ENCODE measurements at places on chromosomes 12 and 14.

- no peak for DNase-seq
Measured at GRCh38 chr14:104323551-104324175, 185.3 kb downstream of the KIF26A start.

DNA sequence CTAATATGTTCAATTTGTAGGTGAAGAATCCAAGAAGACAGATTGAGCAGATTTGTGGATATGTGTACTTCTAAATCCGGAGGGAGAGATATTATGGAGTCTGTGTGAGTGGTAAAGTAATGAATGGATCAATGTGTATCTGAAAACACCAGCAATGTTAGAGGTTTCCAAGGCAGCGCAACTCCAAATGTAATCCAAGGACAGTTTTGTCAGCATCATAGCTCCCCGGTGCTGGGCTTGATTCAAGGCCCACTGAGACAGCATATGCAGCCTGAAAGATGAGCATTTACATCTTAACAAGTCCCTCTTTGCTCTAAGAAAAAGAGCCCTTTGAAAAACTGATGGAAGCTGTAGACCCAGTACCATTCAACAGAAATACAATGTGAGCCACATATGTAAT is 38.3 kb upstream of the FRMD6 start:
- DNase-seq: no peak

DNA sequence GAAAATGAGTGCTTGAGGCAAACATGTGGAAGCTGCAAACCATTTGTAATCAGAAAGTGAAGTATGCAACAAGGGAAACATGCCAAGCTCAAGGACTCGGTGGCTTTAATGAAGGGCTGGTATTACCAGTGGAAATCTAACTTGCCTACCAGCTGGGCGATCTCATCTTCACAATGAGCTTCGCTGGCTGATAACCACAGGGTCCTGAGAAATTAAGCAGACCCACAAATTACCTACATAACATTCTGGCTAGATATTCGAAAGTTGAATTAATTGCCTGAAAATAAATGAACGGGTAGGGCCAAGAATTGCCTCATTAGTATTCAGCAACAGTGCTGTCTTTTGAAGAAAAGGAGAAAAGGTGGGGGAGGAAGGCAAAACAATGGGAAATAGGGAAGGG is 439.4 kb downstream of the PDZRN4 start:
- DNase-seq: no peak

DNA sequence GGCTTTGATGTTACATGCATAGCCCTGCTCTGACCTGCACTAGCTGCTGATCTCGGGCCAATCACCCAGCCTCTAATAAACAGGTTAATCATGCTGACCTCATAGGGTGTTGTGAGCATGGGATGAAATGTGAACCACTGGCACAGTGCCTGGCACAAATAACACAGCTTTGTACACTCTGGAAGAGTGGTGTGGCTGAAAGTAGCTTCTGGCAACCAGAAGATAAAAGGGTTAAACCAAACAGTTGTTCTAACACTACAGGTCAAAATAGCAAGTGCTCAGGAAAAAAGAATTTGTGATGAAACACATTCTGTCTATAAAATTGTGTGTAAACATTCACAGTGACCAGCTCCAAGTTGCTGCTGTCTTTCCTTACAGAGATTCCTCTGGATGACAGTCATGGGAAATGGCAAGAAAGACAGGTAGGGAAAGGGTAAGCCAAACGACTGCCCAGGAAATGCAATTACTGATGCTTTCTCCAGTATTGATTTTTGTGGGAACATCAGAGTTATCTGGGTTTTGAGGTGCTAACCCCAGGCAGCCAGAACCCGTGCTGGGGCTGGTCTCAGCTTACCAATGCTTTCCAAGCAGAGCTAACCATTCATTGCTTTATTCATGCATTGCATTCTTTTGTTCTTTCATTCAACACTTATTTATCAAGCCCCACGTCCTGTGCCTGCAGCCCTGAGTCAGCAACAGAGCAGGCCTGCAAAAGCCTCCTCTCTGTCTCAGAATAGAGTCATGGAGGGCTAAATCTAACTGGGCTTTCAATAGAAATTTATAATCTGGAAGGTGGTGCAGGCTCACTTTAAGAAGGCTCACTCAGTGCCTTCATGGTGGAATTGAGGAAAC is 38.1 kb upstream of the CAPRIN2 start:
- peak; percentile 59 for DNase-seq

DNA sequence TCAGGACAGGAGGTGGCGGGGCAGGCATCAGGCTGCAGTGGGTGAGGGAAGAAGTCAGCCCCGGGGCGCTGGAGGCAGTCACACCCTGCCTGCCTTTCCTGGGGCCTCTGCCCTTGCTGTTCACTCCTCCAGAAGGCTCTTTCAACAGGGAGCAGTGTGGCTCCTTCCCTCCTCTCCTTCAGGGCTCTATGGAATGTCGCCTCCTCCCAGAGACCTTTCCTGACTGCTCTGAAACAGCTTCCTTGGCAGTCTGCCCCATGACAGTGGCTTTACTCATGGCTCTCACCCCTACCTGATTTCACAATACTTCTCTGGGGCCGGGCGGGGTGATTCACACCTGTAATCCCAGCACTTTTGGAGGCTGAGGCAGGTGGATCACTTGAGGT is 7.1 kb downstream of the RHOF start:
- peak; percentile 89 for DNase-seq

GRCh38 chr14:67859169-67859749 is 39.7 kb downstream of the RAD51B start:
- no peak for DNase-seq

- DNase-seq: peak; percentile 46
Measured at GRCh38 chr12:89016970-89017778, 335.1 kb downstream of the DUSP6 start.

DNA sequence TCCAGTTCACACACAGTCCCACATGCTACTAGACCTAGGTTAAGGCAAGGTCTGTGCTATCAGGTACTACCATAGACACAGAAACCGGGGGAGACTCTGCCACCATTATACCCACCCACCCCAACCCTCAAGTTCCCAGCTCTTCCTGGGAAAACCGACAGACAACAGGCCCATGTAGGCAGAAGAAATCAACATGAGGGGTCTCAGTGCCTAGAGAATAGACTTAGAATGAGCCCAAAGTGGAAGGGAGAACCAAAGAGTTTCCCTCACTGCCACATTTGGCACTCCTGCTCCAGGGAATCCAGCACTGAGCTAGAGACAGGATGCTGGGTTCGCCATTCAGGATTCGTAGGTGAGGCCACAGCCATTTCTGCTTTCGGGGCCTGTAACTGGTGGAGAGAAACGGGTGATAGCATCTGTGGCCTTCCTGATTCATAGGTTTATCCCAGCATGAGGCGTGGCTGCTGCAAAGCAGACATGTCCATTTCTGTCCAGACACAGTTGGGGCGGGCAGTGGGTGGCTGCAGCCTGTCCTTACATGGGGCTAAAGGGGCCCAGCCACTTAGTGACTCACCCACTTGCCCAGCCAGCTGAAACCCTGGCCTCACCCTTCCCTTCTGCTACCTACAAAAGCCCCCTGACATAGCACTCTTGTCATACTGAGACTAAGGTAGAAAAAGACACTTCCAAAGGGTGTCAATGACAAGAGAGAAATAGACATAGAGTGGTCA is 69.4 kb downstream of the IRF2BPL start:
- peak; percentile 49 for DNase-seq

DNA sequence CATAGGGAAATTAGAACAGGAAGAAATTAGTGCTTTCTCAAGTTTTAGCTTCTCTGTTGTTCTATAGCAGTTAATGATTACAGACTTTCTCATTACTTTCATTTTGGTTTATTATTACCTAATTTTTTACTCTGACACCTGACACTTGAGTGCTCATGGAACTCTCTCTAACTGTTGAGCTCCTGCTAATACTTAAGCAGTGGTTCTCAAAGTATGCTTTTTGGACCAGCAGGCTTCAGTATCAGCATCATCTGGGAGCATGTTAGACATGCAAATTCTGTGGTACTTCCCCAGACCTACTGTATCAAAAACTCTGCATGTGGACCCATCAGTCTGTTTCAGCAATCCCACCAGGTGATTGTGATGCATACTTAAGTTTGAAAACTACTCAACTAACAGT is 235.3 kb downstream of the CCDC91 start:
- DNase-seq: no peak

DNA sequence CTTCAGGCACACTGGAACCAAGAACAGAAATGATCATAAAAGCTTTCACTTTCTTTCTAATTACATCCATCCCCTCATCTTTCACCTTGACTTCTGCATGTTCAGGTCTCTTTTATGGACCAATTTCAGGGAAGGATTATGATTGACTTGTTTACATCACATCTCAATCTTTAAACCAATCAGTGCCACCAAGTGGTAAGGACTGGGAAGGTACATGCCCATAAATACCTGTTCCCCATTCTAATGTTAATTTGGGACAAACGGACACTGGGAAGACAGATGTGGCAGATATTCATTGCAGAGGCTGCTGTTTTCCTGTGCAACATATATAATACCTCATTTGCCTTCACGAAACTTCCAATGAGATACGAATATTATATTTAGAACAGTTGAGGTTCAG is 978.1 kb downstream of the GALC start:
- no peak for DNase-seq

DNA sequence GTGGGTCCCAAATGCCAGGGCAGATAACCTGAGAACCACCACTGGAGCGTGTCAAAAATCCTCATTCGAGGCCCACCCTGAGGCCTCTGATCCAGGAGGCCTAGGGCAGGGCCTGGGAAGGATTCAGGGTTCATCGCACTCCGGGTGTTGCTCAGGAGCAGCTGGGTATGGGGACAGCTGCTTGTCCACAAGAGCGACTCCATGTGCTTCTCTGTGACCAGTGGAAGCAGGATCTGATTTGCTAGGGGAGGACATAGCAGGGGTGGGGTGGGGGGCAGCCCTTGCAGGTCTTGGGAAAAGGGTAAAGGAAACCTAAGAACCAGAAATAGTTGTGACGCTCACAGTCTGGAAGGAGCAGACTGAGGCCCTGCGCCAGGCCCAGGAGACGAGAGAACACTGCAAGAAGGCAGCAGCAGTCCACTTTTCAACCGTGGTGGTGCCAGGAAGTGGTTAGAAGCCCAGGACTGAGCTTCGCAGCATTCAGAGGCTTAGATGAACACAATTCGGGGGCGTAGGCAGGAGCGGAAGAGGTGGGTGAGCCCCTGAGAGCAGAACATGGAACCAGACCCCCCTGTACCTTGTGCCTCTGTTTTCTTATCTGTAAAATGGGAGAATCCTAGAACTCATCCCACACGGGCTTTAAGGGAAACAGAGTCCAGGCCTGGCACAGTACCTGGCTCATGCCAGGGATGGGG is 33.7 kb downstream of the ITPK1 start:
- no peak for DNase-seq

DNA sequence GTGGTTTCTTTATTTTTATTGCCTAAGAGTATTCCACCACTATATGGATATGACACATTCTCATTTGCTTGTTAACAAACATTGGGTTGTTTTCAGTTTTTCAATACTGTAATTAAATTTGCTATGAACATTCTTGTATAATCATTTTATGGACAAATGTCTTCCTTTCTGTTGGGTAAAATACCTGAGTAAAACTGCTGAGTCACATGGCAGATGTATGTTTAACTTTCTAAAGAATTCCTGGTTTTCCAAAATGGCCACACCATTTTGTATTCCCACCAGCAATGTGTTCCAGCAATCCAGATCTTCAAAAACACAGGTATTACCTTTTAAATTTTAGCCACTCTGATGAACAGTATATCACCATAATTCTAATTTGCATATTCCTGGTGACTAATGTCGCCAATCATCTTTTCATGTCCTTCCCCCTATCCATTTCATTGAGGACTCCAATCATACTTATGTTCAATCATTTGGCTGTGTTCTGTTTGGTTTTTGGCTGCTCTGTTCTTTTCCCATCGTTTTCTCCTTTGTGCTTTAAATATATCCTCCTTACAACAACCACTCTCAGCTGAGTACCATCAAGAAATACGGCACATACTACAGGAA is 36.0 kb downstream of the CDK17 start:
- DNase-seq: no peak
